CD4-positive, alpha-beta T cell (primary cell): ENCODE measurements at places on chromosomes 5 and 9. TPM values are rescaled to one million over a fixed set of nuclear protein-coding genes. Genes with fewer than 3 reads are reported as not detected.

Gene PPP2R2B
- 4.1 TPM for total RNA-seq

Gene F12
- 0.20 TPM for total RNA-seq

Gene PAPPA
- total RNA-seq = 0.03 TPM

Gene LRRC19
- not detected for total RNA-seq

Gene ORM1
- total RNA-seq = not detected

Gene FOXI1
- not detected for total RNA-seq

Gene CFAP157
- total RNA-seq = 0.11 TPM

Gene ADAMTS19
- total RNA-seq = not detected

Gene TSC1
- total RNA-seq = 50.0 TPM

Gene DNAH5
- total RNA-seq = not detected

Gene VCAN
- total RNA-seq = 7.1 TPM

Gene FAM81B
- total RNA-seq = not detected

Gene CDH6
- total RNA-seq = not detected

Gene PARP8
- total RNA-seq = 200 TPM

Gene PALM2AKAP2
- total RNA-seq = not detected

Gene IFNA16
- not detected for total RNA-seq

Gene SLC12A2
- total RNA-seq = 13.7 TPM

Gene TLX3
- total RNA-seq = not detected

Gene OR1L4
- not detected for total RNA-seq

Gene SLC2A6
- total RNA-seq = 1.8 TPM

Gene PCDHB11
- not detected for total RNA-seq

Gene SPINK6
- total RNA-seq = not detected

Gene LHX6
- total RNA-seq = not detected

Gene SHOC1
- not detected for total RNA-seq

Gene KCNIP1
- not detected for total RNA-seq

Gene TAF11L11
- total RNA-seq = not detected

Gene ARSB
- 4.4 TPM for total RNA-seq

Gene EGFLAM
- total RNA-seq = not detected

Gene FBLL1
- total RNA-seq = not detected

Gene PCDHGB4
- total RNA-seq = not detected

Gene FOXD4
- 0.20 TPM for total RNA-seq

Gene C7
- total RNA-seq = not detected

Gene BNC2
- total RNA-seq = not detected

Gene NR2F1
- not detected for total RNA-seq

Gene ADAMTSL1
- not detected for total RNA-seq

Gene STKLD1
- total RNA-seq = 0.59 TPM

Gene SKP2
- 6.3 TPM for total RNA-seq

Gene LPAR1
- total RNA-seq = not detected

Gene TEX48
- not detected for total RNA-seq
